GDM1 (cell line): ENCODE measurements at places on chromosomes 3 and 15.

GRCh38 chr3:141383555-141384129 is 15.3 kb downstream of the ZBTB38 start:
- no peak for DNase-seq

- no peak for DNase-seq
These were observed 41.7 kb downstream of the GPR176 start for GRCh38 chr15:39878406-39878785.

- DNase-seq: no peak
These were observed 112.6 kb upstream of the RNF7 start for GRCh38 chr3:141625506-141625905.

- no peak for DNase-seq
These were observed 1.3 kb upstream of the TRIM59 start for GRCh38 chr3:160450846-160451245.

DNA sequence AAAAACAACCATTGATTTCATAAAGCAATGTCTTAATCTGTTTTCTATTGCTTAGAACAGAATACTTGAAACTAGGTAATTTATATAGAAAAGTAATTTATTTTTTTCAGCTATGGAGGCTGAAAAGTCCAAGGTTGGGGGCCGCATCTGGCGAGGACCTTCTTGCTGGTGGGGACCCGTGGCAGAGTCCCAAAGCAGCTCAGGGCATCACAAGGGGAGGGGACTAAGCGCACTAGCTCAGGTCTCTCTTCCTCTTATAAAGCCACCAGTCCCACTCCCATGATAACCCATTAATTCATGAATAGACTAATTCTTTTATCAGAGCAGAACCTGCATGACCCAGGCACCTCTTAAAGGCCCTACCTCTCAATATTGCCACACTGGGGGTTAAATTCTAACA is 87.2 kb upstream of the KLF13 start:
- DNase-seq: no peak

GRCh38 chr15:24955531-24955921 is 739 bp downstream of the SNRPN start:
- DNase-seq: peak; percentile 0
